ENCODE measurements at places on chromosomes 13 and 19.

DNA sequence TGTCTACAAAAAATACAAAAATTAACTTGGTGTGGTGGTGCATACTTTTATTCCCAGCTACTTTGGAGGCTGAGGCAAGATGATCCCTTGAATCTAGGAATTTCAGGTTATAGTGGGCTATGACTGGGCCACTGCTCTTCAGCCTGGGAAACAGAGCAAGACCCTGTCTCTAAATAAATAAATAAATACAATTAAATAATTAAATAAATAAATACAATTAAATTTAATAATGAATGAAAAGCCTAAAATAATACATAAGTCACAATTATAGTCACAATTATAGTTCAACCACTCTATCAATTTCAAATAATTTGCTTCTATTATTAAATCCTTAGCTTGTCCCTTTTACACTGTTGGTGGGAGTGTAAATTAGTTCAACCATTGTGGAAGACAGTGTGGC lies 146.4 kb upstream of the RFC3 start:
- no peak for DNase-seq

DNA sequence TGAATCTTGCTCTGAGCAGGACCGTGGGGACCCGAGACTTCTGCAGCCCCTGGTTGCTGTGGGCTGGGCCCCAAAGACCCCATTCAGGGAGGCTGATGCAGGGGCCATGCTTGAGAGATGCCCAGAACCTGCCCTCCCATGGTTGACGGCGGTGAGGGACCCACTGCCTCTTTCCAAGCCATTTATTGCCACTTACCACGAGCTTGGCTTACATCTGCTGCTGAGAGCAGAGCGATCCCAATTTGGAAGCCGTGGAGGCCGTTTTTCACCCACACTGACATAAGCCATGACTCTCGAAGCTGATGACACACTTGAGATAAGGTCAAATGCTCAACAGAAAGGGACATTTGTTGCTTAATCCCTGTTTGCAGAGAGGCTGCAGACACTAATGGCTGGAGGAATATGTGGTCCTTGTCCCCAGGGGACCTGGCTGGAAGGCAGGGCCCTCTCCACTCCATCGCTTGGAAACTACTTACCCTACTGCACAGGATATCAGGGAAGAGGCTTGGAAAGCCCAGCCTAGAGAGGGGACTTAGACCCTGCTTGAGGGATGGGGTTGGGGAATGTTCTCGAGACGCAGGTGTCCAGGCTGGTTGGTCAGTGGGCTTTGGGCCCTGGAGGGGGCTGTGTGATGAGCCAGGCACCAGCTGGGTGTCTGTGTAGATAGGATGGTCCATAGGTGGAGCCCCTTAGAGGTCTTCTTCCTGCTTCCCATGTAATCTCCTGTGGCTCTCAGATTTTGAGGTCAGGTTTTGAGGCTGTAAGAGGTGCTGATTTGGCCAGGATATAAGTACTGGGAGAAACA lies 15.3 kb downstream of the ZNF536 start:
- no peak for DNase-seq

DNA sequence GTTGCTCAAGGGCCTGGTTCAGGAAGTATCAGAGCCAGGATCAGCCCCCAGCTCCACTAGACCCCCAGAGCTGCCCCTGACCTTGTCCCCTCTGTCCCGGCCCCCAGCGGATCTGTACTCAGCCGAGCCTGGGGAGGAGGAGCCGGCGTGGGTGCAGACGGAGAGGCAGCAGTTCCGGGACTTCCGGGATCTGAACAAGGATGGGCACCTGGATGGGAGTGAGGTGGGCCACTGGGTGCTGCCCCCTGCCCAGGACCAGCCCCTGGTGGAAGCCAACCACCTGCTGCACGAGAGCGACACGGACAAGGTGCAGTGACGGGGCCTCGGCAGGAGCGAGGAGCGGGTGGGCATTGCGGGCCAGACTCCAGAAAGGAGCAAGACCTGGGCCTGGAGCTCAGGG lies 14.6 kb downstream of the RCN3 start:
- DNase-seq, result no peak

DNA sequence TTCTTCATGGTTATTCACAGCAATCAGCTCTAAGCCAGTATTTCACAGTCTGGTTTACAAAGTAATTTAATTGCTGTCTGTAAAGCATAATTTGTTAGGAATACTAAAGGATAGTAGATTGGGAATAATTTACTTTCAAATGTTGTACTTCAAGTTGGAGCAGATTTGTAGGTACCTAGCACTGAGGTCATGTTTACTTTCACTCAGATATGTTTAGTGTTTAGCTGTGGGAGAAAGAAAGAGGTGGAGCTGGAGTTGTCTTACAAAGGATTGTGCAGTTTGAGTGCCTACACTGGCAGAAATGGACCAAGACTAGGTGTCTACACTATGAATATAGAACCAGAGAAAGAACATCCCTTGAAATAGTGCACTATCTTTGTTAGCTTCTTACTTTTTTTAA lies 464.6 kb downstream of the PCDH9 start:
- no peak for DNase-seq

DNA sequence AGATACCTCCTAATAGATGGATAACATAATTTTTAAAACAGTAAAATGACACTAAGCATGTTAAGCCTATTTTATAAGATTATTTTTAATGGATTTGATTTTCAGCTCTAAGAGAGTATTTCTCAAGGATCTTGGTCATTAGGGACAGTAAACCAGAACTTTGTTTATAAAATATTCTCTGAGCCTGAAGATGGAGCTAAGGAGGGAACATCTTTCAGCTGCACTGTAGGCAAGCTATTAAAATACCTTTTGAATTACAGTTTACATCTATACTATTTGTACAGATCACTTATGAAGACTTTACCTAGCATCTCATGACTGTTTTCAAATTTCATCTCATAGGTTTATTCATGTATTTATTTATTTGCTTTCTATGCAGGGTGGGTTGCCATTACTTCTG lies 345.3 kb downstream of the MYO16 start:
- DNase-seq, result no peak

DNA sequence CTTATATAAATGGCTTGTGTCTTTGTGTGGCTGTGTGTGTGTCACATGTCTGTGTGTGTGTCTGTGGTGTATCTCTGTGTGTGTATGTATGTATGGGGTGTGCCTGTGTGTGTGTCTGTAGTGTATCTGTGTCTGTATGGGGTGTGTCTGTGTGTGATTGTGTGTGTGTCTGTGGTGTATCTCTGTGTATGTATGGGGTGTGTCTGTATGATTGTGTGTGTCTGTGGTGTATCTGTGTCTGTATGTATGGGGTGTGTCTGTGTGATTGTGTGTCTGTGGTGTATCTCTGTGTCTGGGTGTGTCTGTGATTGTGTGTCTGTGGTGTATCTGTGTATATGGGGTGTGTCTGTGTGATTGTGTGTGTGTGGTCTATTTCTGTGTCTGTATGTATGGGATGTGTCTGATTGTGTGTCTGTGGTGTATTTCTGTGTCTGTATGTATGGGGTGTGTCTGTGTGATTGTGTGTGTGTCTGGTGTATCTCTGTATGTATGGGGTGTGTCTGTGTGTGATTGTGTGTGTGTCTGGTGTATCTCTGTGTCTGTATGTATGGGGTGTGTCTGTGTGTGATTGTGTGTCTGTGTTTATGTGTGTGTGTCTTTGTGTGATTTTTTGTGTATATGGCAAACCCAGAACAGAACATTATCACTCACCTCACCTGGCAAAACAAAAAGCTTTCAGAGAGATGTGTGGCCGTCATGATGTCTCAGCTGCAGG lies 56.1 kb upstream of the MCF2L start:
- no peak for DNase-seq

GRCh38 chr13:48476215-48476614 lies 56.7 kb downstream of the RCBTB2 start:
- DNase-seq, result no peak

GRCh38 chr13:113397608-113398425 lies 33.9 kb upstream of the GRTP1 start:
- DNase-seq, result no peak

DNA sequence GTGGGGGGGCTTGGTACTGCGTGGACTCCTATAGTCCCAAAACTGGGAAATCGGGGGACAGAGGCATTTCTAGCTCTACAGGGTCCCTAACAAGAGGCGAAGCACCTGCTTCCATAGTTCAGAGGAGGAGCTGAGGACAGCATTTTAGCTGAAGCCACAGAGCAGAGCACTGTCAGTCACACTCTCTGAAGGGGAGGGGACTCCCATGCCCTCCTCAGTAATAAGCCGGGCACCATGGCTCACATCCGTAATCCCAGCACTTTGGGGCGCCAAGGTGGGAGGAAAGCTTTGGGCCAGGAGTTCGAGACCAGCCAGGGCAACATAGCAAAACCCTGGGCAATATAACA lies 3.8 kb downstream of the NPAS1 start:
- DNase-seq, result no peak

GRCh38 chr19:52599241-52599640 lies 29.2 kb downstream of the ZNF701 start:
- DNase-seq, result no peak

DNA sequence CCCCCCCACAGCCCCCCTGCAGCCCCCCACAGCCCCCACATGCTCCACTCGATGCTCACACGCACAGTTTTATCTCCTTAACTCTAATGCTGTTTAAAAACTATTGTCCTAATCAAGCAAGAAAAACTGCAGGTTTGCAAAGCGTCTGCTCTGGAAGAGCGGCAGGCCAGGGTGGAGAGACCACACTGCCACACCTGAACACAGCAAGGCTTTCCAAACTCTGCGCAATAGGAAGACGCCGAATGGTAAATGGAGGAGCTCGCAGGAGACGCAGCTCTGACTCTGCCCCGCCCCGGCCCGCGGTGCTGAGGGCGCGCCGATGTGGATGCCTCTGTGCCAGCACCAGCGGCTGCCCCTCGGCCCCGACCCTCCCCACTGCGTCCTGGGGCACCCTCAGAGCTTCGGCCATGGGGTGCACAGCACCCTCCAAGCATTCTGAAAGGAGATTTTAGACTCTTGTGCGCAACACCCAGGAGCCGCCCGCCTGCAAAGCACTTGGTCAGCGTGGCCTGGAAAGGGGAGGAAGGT lies 32.4 kb downstream of the RASA3 start:
- DNase-seq, result peak; percentile 65
